ENCODE measurements at places on chromosomes 12 and 14.

DNA sequence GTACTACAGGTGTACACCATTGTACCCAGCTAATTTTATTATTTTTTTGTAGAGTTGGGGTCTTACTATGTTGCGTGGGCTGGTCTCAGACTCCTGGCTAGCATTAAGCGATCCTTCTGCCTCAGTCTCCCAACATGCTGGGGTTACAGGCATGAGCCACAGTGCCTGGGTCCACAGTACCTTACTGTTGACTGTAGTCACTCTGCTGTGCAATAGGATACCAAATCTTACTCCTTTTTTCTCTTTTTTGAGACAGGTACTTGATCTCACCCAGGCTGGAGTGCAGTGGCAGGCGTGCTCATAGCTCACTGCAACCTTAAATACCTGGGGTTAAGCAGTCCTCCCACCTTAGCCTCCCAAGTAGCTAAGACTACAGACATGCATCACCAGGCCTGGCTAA is 25.6 kb downstream of the PSMA6 start:
- DNase-seq = no peak

- no peak for DNase-seq
These were observed 148.8 kb upstream of the DCN start for GRCh38 chr12:91331371-91331770.

GRCh38 chr14:72532686-72533454 is 361.0 kb downstream of the DPF3 start:
- no peak for DNase-seq

DNA sequence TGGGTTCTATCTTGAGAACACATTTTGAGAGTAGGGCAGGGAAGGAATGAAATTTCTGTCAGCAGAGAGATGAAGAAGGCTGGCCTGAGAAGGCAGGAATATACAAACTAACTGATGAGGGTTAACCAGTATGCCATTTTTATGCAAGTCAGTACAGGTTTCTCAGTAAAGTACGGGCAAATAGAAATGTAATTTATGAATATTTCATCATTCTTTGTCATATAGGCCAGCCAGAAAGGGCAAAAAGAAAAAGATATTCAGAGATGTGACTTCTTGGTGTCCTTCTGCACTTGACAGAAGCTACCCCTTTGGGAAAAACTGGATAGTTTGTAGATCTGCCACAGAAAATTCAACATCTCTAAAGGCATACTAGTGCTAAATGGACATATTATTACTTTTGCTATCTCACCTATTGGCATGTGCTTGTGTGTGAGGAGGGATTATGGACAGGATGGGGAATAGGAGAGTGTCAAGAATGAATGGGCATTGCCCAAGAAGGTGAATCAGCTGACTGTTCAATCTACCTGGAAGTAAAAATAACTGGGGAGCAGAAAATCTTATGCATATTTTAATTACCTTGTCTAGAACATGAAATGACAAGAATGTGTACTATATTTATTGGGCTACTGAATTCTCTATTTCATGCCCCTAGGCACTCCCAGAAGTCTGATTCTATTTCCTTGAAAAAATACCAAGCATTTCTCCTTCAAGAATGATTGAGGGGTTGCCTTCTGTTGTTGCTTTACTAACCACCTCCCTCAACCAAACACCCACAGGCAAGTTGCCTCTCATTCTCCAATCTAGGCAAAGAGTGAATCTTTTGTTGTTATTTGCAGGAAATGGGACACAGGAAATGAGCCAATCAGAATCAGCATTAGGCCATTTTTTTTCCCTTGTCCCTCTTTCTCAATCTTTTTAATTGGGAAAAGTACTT is 175.1 kb upstream of the SLC38A2 start:
- DNase-seq = no peak

GRCh38 chr12:57549909-57550640 is at the start of gene KIF5A:
Gene KIF5A, plus strand, starts transcription at chr12:57550044. Its CDS starts 228 bp downstream, at chr12:57550272.
- no peak for DNase-seq

- DNase-seq = no peak
These were observed 140.6 kb upstream of the MAP1LC3B2 start for GRCh38 chr12:116418551-116418950.

DNA sequence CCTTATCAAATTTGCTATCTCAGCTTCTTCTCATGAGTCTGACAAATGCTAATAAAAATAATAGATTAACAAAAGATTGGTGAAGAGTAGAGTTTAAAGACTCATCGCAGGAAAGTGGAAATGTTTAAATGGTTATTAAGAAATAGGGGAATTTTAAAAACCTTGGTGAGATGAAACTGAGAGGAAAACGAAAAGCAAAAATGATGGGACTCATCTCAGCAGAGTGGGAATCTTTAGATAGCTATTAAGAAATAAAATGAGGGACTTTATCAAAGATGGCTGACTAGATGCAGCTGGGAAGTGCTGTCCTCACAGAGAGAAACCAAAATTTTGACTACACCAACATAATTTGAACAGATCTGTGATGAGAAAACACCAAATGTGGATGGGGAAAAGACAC is 79.2 kb upstream of the CD163 start:
- DNase-seq = no peak

GRCh38 chr12:44816446-44817017 is 59.6 kb downstream of the NELL2 start:
- DNase-seq = no peak

GRCh38 chr14:41718477-41719166 is 111.9 kb downstream of the LRFN5 start:
- DNase-seq = no peak

DNA sequence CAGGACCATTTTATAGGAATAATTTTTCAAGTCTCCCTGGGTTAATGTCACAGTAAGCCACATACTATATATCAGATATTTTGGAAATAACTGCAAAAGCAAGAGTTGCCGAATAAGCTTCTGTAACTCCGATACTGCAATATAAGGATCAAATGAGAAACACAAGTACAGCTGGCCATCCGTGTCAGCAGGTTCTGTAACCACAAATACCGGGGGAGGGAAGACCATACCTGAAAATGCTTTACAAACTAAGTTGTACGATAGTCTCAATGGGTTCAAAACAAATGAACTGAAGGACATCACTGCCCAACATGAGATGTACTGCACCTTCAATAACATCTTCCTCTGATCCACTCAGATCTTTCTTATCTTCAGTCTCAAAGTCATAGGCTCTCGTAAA is 1.8 kb downstream of the SYCP3 start:
- no peak for DNase-seq

DNA sequence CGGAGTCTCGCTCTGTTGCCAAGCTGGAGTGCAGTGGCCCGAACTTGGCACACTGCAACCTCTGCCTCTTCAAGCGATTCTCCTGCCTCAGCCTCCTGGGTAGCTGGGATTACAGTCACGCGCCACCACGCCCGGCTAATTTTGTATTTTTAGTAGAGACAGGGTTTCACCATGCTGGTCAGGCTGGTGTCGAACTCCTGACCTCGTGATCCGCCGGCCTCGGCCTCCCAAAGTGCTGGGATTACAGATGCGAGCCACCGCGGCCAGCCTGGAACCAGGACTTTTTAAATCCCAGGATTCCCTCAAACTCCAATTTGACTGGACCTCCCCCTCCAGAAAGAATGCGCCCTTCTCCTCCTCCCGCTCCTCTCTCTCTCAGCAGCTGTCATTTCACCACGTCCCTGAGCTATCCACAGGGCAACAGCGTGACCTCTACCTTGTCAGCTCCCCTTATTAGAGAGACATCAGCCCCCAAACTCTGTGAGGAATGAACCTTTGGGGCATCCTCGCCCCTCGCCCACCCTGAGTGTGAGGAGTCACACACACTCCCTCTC is 2.0 kb downstream of the ESYT1 start:
- DNase-seq = no peak

GRCh38 chr12:55818140-55818728 is 393 bp downstream of the ORMDL2 start:
- no peak for DNase-seq

DNA sequence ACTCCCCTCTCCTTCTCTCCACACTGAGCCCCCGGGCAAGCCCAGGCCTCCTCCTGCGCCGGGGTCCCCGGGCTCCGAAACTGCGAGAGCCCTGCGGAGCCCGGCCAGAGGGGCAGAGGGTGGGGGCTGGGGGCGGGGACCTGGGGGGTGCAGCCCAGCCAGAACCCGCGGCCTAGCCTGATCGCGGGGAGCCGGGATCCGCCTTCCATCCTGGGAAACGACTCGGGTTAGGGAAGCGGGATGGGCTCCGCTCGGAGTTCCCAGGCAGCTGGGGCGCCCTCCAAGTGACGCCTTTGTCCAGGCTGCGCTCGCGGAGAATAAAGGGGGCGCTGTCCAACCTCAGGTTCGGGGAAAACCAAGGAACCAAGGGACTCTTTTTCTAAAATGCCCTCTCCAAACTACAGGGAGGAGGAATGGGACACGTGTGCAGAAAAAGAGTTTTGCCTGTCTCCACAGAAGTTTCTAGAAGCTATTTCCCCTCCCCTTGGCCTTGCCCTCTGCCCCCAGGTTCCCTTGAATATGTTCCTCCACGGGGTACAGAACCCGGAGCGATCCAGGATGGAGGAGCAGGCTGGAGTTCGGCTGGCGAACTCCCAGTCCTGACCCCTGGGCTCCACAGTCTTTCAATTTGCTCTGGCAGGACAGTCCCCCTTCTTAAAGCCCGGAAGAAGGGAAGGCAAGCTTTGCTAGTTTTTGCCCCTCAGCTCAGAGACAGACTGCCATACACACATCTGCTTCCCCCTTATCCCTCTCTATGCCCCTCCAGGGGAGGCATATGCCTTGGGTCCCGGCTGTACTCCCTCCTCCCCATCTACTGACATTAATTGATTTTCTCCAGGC is 13.9 kb downstream of the NKX2-1 start:
- DNase-seq = no peak

- peak; percentile 73 for DNase-seq
These were observed 121.8 kb downstream of the BBS10 start for GRCh38 chr12:76226397-76226796.

DNA sequence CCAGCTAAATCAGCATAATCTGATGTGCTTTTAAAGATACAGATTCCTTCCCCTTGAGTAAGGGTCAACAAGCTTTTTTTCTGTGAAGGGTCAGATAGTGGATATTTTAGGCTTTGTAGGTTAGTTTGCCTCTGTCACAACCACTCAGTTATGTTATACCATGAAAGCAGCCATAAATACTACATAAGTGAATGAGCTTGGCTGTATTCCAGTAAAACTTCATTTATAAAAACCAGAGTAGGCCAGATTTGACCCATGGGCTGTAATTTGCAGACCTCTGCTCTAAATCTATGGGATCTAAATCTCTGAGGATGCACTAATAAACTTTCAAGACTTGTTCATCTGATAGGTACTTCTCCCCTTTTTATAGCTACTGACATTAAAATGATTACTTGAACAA is 47.7 kb downstream of the LEMD3 start:
- DNase-seq = peak; percentile 29

- DNase-seq = no peak
These were observed 93.4 kb downstream of the GPATCH2L start for GRCh38 chr14:76245097-76245496.

- peak; percentile 24 for DNase-seq
These were observed 46.1 kb upstream of the OTOGL start for GRCh38 chr12:80053051-80053790.

DNA sequence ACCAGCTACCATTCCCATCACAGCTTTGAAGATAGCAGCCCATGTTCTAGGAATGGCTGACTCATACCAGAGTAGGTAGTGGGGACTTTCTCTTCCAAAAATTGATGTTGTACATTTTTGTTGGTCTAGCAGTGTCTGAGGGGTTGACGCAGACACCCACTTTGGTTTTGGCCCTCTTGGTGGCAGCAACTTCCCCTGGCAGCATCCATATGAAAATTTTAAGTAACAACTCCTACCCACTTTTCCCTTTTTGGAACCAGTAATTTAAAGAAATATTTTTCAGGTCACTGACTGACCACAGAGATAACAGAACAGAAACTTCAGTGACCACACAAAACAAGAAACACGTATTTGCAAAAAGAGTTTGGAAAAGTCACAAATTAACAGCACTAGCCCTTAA is 162.0 kb upstream of the TMCC3 start:
- DNase-seq = no peak

DNA sequence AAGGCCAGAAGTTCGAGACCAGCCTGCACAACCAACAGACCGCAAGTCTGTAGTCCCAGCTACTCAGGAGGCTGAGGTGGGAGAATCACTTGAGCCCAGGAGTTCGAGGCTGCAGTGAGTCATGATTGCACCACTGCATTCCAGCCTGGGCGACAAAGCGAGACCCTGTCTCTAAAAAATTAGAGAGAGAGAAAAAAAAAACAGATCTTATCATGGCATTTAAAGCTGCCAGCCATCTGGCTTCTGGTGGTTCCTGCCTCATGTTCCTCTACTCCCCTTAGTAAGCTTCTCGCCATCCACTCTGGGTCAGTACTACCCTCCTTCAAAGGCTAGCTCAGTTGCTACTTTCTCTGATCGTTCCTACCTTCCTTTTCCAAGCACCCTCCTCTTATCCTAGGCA is 16.1 kb downstream of the CLSTN3 start:
- no peak for DNase-seq

DNA sequence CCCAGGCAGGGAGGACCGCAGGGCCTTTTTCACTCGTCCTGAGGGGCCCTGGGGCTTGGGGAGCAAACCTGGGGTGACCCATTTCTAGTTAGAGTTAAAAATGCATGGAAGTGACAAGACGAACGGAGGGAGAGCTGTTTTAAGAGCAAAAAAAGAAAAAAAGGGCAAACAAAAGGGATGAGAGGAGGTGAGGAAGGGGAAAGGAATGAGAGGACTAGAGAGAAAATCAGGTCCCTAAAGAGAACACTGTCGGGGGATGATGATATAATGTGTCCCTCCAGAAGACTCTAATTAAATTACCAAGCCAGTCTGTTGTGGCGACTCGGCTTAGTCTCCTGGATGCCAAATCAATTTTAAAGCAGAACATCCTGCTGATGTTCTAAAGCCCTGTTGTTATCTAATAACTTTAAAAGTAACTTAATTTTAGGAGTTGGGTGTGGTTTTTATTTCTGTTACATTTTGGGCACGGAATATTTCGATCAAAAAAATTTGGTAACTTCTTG is 1.1 kb downstream of the ANO6 start:
- DNase-seq = no peak

- no peak for DNase-seq
These were observed 82.2 kb downstream of the PPP2R5C start for GRCh38 chr14:101843665-101844064.

GRCh38 chr14:77681196-77682157 is 26.3 kb downstream of the ALKBH1 start:
- peak; percentile 25 for DNase-seq

DNA sequence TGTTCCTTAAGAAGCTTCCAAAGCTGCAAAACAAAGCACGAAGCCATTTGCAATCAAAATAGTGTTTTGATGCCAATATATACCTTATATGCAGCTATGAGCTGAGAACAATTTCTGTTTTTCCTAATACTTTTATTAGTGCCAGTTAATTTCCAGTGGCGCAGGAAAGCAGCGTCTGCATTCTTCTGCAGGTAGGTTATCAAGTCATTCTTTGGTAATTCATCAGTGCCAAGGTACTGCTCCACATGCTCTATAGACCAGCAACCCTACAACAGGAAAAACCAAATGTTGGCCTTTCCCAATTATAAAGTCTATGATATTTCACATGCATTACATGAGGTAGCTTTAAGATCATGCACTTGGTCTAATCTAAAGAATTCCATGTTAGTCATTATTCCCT is 87.6 kb upstream of the STRN3 start:
- no peak for DNase-seq

DNA sequence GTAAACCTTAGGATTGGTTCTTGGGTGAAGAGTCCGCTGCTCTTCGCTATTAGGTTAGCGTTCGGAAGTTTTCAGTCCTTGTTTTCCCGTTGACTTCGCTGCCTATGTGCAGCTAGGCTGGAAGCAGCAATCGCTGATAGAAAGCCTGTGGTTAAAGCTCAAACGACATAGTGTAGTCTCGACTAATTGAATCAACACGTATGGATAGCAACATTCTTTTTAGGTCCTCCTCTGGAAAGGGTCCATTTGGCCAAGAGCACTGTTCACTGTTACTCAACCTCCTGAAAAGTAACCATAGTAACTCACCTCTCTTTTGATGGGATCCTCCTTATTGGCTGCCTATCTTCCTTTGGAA is 355.5 kb downstream of the SNAPC1 start:
- no peak for DNase-seq
